ENCODE measurements at places on chromosomes 16 and 17. TPM values are rescaled to one million over a fixed set of nuclear protein-coding genes. Genes with fewer than 3 reads are reported as not detected.

Gene PYCARD
- total RNA-seq, result 26.2 TPM

Gene GPR139
- total RNA-seq, result not detected

Gene FBXO31
- total RNA-seq, result 38.9 TPM

Gene CDH3
- total RNA-seq, result 0.38 TPM

Gene CES2
- total RNA-seq, result 19.2 TPM

Gene MYH11
- under 0.01 TPM for total RNA-seq

Gene EVI2B
- under 0.01 TPM for total RNA-seq

Gene SLC12A3
- not detected for total RNA-seq

Gene MMP2
- 597 TPM for total RNA-seq

Gene DNASE1L2
- total RNA-seq, result 0.58 TPM

Gene KRTAP4-4
- total RNA-seq, result not detected

Gene COTL1
- 200 TPM for total RNA-seq

Gene HSPB9
- not detected for total RNA-seq

Gene KRT40
- total RNA-seq, result not detected

Gene TBC1D3
- not detected for total RNA-seq

Gene NPIPA1
- total RNA-seq, result 52.7 TPM

Gene PIK3R6
- 0.38 TPM for total RNA-seq

Gene ZNF213
- total RNA-seq, result 5.1 TPM

Gene EFCAB5
- total RNA-seq, result 0.85 TPM

Gene TUFM
- 80.6 TPM for total RNA-seq

Gene HS3ST3B1
- 12.1 TPM for total RNA-seq

Gene MYH3
- total RNA-seq, result 0.38 TPM

Gene BHLHA9
- 0.28 TPM for total RNA-seq
